ENCODE measurements at places on chromosomes 2 and 18.
A peak's percentile ranks its signal among the peaks of the same experiment; 100 is the strongest.

DNA sequence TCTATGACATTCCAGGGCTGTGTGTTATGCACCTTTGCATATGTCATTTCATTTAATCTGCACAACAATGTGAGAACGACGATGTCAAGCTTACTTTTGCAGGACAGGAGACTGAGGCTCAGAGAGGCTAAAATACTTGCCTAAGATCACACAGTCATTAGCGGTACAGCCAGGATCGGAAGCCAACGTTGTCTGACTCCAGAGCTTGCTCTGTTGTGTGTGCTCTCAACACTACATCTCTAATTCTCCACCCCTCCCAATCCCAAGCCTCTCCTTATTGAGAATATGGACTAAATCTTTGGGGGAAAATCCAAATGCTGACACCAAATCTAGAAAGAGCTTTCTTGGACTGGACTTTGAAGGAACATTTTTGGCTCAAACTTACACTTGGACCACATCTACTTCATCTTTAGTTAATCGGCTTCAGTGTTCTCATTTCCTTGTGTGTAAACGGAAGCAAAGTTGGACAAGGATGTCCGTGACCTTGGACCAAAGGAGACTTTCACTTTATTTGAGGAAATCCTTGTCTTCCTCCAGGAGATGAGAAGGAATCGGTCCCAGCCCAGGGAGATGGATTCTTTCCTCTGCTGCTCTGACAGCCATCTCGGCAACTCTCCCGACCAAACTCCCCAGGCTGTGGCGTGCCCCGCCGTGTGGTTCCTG, 242.4 kb downstream of the LPIN1 start:
- DNase-seq = no peak

- DNase-seq = peak; percentile 21
Observed at GRCh38 chr2:129872446-129872845, 107.0 kb upstream of the RAB6C start.

DNA sequence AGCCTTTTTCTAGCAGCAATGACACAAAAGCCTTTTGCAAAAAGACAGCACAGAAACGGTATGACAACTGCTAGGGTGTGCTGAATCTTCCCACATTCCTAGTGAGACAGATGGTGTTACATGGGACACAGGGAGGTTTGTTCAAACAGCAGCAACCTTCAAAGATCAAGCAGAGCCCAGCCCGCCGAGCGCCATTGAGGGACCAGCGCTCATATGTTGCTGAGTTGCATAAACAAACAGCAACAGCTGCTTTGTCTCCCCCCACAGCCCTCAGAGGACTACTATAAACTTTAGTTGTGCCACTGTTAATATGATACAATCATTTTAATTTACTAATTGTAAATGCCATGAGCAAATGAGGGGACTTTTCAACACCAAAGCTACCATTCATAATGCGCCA, 117.7 kb downstream of the ZEB2 start:
- DNase-seq = no peak

DNA sequence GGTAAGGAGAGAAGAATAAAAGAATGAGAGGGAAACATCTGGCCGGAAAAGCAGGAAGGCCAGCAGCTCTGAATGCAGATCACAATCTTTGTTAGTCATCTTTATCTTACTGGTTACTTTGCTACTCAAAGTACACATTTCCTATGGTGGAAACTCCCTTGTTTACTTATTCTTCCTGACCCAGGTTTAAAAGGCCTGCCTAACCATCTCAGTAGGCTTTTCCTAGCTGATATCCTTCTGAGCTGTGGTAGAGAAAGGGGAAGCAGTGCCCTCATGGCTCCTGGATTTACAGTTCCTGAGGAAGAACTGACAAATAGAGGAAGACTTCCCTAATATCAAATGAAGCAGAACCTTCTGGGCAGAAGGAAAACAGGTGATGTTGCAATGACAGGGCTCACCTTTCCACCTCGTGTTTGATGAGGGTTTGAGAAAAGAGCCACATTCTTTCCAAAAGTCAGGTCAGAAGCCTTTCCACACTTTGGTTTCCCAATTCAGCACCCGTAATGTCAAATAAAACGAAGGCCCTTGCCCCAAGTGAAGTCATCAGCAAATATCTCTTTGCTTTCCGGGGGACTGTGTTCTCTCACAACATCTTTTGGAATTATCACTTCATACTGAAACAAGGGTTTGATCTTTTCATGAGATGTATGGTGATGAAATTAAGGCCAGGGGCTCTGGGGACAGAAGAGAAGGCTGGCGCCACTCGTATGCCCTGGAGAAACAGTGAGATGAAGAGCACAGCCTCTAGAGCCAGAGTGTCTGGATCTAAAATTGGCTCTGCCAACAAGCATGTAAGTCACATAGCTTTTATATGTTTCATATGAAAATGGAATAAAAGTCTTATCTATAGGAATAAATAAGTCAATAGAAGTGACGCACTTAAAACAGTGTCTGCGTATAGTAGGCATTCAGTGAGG, 26.7 kb upstream of the APOB start:
- no peak for DNase-seq

- DNase-seq = no peak
Observed at GRCh38 chr2:132979339-132980093, 309.5 kb upstream of the LYPD1 start.

DNA sequence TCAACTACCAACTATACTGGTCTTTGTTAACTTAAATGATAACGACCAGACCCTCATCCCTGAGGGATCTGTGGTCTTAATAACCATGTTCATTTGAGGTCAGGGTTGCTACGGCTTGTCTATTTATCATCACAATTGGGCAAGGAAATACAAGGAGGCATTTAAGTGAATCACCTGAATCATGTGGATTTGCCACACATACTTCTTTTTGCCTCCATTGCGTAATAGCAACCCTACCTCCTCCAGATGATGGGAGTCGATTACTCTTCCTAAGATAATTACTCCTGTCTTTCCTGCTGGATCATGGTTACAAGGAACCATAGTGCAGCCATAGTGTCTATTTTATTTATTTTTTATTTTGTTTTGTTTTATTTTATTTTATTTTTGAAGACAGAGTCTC, 42.2 kb downstream of the TAF4B start:
- peak; percentile 80 for DNase-seq

DNA sequence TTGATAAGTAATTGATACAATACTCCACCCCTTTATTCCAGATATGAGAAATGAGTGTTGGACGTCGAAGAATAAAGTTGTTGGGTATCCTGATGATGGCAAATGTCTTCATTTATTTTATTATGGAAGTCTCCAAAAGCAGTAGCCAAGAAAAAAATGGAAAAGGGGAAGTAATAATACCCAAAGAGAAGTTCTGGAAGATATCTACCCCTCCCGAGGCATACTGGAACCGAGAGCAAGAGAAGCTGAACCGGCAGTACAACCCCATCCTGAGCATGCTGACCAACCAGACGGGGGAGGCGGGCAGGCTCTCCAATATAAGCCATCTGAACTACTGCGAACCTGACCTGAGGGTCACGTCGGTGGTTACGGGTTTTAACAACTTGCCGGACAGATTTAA, 26.3 kb downstream of the B3GNT2 start:
- DNase-seq = no peak

GRCh38 chr2:97761192-97761591, 47.8 kb downstream of the ZAP70 start:
- no peak for DNase-seq

DNA sequence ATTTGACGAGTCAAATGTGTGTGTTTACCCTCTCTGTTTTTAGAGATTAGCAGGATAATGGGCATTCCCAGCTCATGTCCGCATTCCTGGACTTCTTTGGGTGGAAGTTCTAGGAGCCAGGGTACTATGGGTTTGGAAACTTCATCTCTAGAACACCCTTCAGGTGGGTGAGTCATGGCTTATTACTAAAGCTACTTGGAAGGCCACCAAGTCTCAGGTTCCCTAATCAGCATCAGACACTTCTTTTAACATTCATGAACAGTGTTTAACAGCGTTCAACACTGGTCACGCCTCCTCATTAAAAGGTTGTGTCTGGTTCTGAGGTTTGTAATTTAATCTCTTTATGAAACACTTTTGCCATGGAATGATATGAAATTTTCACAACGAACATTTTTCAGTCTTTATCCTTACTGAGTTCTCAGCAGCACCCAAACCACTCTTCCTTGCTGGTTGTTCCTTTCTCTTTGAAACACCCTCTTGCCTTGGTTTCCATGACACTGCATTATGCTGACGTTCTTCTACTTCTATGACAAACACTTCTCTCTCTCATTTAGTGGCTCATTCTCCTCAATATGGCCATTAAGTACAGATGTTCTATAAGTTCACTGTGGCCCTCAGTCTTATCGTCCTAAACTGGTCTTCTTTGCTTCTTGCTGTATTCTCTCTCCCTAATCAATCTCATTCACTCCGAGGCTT, 49.3 kb downstream of the MMADHC start:
- peak; percentile 49 for DNase-seq

DNA sequence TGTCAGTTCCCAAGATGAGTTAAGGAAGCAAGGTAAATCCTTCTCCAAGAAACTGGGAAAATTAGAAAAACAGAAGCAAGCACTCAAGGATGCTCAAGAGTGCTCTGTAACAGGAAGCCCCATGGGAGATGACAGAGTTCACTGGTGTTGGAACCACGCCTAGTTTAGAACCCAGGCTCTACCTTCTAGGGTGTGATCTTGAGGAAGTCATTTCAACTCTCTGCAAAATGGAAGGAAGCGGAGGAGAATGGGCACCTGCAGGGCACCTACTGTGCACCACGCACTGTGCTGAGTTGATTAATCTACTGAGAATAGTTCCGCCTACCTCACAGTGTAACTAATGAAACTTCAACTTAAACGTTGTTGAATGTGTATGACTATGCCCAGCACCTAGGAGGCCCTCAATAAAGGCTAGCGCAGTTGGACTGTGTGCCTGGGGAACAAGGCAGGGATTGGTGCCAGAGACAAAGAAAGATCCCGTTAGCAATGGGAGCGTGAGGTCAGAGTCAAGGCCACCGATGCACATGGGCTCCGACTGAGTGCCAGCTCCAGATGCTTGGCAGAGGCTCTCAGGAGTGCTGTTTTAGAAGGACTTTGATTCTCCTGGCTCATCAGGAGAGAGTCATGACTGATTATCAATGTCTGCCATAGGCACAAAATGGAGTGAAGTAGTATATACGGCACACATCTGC, 93.7 kb downstream of the MAPK4 start:
- no peak for DNase-seq

- DNase-seq = no peak
Observed at GRCh38 chr2:105725388-105725787, 19.3 kb upstream of the NCK2 start.

GRCh38 chr2:72211777-72212485, 64.3 kb upstream of the CYP26B1 start:
- DNase-seq = no peak

- DNase-seq = peak; percentile 93
Observed at GRCh38 chr18:8106603-8107002, 502.6 kb upstream of the RAB12 start.

DNA sequence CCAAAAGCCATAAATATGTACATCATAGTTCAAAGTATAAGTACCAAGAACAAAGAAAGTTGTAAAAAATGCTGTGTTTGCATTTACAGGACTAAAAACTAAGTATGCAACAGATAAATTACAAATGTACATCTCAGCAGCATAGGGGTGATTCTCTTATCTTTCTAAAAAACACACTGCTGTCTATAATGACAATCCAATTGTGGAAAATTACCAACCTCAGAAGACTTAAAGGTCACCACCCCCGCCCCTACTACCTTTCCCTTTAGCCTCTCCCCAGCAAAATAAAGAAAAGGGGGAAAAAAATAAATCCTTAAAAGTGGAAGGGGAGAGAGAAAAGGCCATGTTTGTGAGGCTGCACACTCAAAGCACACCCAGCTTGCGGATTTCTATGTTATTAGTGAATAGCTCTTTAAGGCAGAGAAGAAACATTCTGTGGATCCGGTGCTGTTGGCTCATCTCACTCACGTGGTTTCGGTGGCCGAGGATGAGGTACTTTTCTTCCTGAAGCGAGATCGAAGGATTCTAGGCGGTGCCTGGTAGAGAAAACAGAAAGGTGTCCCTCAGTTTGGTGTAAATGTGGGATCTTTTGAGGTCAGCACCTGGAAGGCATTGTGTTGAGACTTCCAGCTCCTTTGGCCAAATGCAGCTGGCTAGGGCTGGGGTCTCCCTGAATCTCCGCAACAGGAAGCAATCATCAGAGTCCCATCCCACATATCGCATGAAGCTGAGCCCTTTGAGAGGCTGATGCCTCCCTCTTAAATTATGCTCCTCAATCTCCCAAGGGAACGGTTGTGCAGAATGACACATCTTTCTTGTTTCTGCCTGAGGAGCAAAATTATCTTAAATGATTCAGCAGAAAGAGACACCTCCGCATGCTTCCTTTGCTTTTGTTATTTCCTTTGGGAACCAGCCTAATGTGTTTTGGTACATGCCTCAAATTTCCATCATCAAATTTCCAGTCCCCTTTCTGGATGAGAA, 17.6 kb downstream of the MRPL35 start:
- no peak for DNase-seq

DNA sequence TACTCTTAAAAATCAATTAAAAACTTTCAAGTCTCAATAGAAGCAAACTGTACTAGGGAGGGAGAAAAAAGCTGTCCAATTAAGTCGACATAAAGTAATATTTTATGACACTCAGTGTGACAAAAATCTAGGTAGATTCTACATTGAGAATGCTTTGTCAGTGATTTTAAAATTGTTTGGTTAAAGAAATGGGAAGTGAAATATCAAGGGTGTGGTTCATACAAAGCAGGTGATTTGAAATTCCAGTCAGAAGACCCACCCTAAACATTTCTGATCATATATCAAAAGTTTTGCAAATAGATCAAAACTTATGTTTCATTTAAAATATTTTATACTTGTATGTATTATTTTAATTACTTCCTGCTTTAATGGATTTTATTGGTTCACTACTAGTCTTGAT, 338.9 kb upstream of the DCC start:
- DNase-seq = no peak

GRCh38 chr2:42706836-42707235, 57.1 kb downstream of the OXER1 start:
- DNase-seq = no peak

GRCh38 chr2:235492850-235493344, 946 bp upstream of the AGAP1 start:
- no peak for DNase-seq

- DNase-seq = peak; percentile 37
Observed at GRCh38 chr2:178761759-178762371, 45.4 kb downstream of the TTN start.

DNA sequence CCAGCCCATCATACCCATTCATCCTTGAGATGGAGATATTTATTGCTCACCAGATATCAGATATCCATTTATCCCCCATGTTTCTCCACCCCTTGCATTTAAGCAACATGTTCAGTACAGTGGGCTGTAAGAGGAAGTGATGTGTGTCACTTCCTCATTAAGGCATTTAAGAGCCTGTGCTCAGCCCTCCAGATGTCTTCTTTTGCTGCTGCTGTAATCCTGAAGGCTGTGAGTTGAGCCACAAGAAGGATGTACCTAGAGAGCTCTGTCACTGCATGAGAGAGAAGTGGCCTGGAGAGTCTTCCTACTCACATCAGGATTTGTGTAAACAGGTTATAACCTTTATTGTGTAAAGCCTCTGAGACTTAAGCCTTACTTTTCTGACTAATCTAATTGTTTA, 151.8 kb upstream of the UNC80 start:
- DNase-seq = no peak

DNA sequence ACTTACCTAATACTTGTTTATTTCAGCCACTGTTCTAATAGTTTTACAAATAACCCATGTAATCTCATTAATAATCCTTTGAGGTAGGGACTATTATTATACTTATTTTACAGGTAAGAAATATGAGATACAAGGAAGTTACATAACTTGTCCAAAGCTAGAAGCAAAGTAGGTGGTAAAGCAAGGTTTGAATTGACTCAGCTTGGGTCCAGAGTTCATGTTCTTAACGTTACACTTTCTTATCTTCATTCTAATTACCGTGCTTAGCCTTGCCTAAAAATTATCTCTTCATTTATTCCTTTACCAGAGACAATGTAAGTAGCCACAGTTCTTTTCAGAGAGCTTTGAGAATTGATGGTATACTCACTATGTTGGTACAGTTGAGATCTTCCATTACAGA, 743.6 kb downstream of the KCNJ3 start:
- no peak for DNase-seq

Measured in mammary epithelial cell (primary cell).